ENCODE measurements at places on chromosomes 7 and 10. TPM values are rescaled to one million over a fixed set of nuclear protein-coding genes. Genes with fewer than 3 reads are reported as not detected.

The TRIM74 gene
- not detected for total RNA-seq

The NSMCE4A gene
- 70.7 TPM for total RNA-seq

The DNAAF5 gene
- total RNA-seq, result 35.4 TPM

The ZNF727 gene
- total RNA-seq, result not detected

The MACC1 gene
- 0.15 TPM for total RNA-seq

The PLEKHS1 gene
- 1.0 TPM for total RNA-seq

The INMT gene
- total RNA-seq, result not detected

The SPDYE1 gene
- total RNA-seq, result not detected

The ANKRD30A gene
- not detected for total RNA-seq
